T-helper 2 cell treated with Interferon-gamma antibody and Interleukin-4, amounts not matched to agents 5 μg/mL and 100 μg/mL, for 36 hours (primary cell): ENCODE measurements at places on chromosomes 13 and 19.
A peak's percentile ranks its signal among the peaks of the same experiment; 100 is the strongest.

- DNase-seq = no peak
- no peaks in the 10 kb centered on the region for H3K27me3 ChIP-seq
- peaks cover 12% of the 10 kb centered on the region for H3K4me1 ChIP-seq
- no peak overlapping the region for H3K27ac ChIP-seq
- H3K36me3 ChIP-seq = peaks cover 6% of the 10 kb centered on the region
Observed at GRCh38 chr19:6101291-6101825, 8.9 kb downstream of the RFX2 start.

- H3K4me3 ChIP-seq = no peak overlapping the region
- DNase-seq = peak; percentile 43
- no peaks in the 10 kb centered on the region for H3K36me3 ChIP-seq
- H3K27ac ChIP-seq = no peak overlapping the region
- H3K27me3 ChIP-seq = peaks cover 69% of the 10 kb centered on the region
Observed at GRCh38 chr19:41998246-41999020, 4.4 kb upstream of the ATP1A3 start.

DNA sequence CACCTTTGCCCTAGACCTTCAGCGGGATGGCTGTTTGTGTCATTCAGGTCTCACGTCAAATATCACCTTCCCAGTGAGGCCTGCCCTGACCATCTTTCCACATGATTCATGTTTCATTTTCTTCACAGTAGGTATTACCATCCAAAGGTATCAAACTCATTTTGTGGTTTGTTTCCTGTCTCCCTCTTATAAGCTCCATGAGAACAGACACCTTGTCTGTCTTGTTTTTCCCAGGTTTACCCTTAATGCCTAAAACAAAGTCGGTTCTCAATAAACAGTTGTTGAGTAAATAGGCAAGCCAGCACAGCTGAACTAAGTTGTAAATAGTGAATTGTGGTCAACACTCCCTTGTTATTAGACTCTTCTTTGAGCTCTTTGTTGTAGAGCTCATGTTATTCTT, 122.6 kb upstream of the GJB6 start:
- H3K27me3 ChIP-seq = no peaks in the 10 kb centered on the region
- H3K4me1 ChIP-seq = peaks cover 5% of the 10 kb centered on the region
- no peak overlapping the region for H3K27ac ChIP-seq

DNA sequence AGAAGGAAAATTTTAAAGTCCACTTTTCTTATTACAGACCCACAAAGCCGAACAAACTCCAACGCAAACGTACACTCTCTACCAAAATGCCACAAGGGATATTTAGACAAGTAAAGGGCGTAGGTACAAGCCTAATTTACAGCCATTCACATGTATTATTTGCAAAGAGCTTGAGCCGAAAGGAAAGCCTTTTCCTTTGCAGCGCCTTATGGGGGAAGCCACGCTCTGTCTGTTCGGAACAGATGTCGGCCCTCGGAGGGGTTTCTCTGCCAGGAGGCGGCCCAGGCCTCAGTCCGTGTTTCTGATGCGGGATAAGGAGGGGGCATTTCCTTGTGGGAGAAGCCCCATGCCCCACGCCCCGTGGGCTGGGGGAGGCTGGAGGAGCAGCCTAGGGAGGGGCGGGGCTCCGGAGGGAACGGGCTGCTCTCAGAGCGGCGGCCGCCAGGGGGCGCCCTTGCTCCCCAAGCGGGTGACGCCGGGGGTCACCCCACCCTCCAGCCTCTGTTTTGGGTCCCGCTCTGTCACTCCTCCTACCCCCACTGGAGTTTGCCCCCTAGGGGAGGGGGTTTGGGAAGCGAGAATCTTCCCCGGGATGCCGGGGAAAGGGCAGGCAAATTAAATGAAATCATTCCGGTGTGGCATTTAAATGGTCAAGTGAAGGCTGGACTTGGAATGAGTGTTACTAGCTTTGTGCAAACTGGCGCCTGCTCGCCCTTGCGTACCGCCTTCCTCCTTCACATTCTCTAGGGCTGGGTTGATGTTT, 2.9 kb downstream of the HTR2A start:
- no peaks in the 10 kb centered on the region for H3K36me3 ChIP-seq
- peak; percentile 66 for DNase-seq
- H3K4me3 ChIP-seq = peak overlapping the region; percentile 77

- peaks cover 13% of the 10 kb centered on the region for H3K4me1 ChIP-seq
- no peak for DNase-seq
- no peaks in the 10 kb centered on the region for H3K27me3 ChIP-seq
- H3K27ac ChIP-seq = no peak overlapping the region
- H3K4me3 ChIP-seq = no peak overlapping the region
Observed at GRCh38 chr13:46676378-46676725, 120.6 kb downstream of the ESD start.

- DNase-seq = peak; percentile 34
- no peak overlapping the region for H3K27ac ChIP-seq
- H3K4me1 ChIP-seq = peaks cover 2% of the 10 kb centered on the region
- no peak overlapping the region for H3K4me3 ChIP-seq
Observed at GRCh38 chr19:991174-991931, 7.2 kb downstream of the WDR18 start.

GRCh38 chr19:10812196-10812595, 23.8 kb downstream of the TMED1 start:
- peak overlapping the region; percentile 36 for H3K27ac ChIP-seq
- H3K36me3 ChIP-seq = peaks cover 40% of the 10 kb centered on the region
- H3K27me3 ChIP-seq = no peaks in the 10 kb centered on the region
- no peak for DNase-seq
- H3K4me3 ChIP-seq = no peak overlapping the region
- H3K4me1 ChIP-seq = peaks cover 21% of the 10 kb centered on the region

GRCh38 chr19:16834747-16835146, 5.5 kb downstream of the SIN3B start:
- peaks cover 22% of the 10 kb centered on the region for H3K36me3 ChIP-seq
- H3K27me3 ChIP-seq = no peaks in the 10 kb centered on the region
- peaks cover 10% of the 10 kb centered on the region for H3K4me1 ChIP-seq
- DNase-seq = no peak
- no peak overlapping the region for H3K27ac ChIP-seq
- H3K4me3 ChIP-seq = no peak overlapping the region

DNA sequence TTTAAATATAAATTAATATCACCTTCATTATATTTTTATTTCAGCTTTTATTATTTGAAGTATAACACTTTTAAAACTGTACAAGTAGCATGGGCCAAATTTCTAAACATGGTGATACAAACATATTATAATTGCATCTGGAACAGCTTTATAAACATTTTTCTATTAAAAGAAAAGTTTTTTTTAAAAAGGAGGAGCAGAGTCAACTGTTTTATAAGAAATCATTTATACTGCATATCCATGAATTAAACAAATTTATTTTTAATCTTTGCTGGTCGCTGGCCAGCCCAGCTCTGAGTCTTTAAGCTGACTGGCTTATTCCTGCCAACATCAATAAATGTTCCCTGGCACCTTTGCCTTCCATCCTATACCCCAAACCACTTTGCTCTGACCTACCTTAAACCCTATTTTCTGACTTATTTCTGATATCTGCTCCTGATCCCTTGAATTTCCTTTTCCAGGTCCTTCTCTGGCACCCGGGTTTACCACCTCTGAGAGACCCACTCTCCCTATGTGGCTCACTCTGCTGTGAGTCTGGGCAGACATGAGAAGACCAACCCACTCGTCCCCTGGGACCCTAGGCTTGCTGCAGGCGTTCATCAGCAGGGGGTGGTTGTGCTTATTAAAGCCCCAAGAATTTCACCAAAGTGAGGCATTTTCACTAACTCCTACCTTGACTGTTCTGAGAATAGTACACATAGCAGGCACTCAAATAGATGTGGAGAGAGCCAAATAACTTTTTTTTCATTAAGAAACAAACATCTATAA, 220.3 kb downstream of the KLF12 start:
- H3K4me1 ChIP-seq = peaks cover 22% of the 10 kb centered on the region
- no peak for DNase-seq
- no peak overlapping the region for H3K4me3 ChIP-seq
- H3K27me3 ChIP-seq = no peaks in the 10 kb centered on the region
